ENCODE measurements at places on chromosomes 6 and 20. TPM values are rescaled to one million over a fixed set of nuclear protein-coding genes. Genes with fewer than 3 reads are reported as not detected.

DNA sequence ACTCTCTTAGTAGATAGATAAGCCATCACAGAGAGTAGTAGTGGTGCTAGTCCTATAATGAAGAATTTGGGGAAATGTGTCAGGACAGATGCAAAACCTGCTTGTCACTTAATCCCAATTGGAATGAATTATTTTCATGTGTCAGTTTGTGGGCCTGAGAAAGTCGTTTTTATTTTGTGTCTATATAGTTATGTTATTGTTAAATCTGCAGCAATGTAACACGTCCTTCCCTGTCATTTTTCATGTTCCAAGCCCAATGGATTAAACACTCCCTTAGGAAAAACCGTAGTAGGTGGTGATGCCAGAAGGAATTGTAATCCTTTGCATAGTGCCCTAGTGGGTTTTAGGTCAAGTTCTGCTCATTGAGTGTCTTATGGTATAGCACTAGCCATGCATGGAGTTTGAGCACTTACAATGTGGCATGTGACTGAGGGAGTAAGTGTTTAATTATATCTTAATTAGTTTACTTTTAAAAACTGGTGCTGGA is 105.9 kb upstream of the PRSS16 start:
- no peak for DNase-seq
- no peaks in the 10 kb centered on the region for H3K4me1 ChIP-seq
- H3K27me3 ChIP-seq = peaks cover 7% of the 10 kb centered on the region
- no peak overlapping the region for H3K27ac ChIP-seq
- H3K4me3 ChIP-seq = no peak overlapping the region

DNA sequence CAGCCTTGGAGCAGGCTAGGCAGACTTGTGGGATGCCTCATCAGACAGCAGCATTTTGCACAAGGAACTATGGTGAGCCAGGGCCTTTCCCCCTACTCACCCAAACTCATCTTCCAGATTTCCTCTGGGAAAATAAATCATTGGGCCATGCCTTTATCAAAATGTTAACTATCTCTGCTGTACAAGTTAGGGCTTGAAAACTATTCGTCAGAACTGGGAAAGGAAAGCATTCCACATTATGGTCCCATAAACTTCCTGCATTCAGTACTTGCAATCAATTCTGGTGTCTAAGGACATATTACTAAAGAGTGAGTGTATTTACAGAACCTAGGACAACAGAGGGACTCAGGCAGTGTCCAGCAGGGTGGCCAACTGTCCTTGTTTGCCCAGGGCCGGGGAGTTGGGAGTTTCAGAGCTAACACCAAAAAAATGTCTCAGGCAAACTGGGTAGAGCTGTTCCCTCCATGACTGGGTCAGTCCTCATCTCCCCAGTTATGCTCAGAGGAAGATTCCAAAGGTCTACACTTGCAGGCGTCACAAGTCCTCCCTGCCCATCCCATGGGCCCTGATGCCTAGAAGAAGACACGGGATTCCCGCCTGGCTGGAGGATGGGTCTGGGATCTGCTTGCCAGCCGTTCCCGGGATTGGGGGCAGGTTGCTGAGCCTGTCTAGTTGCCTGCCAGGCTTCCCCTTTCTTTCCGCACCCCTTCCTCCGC is 72.2 kb downstream of the SLC22A3 start:
- H3K27ac ChIP-seq = no peak overlapping the region
- H3K36me3 ChIP-seq = peaks cover 7% of the 10 kb centered on the region
- no peaks in the 10 kb centered on the region for H3K4me1 ChIP-seq

TNF gene
- total RNA-seq = 0.34 TPM

- no peaks in the 10 kb centered on the region for H3K27me3 ChIP-seq
- peak overlapping the region; percentile 63 for H3K4me3 ChIP-seq
- DNase-seq = no peak
- peaks cover 3% of the 10 kb centered on the region for H3K4me1 ChIP-seq
Observed at GRCh38 chr6:151689499-151690201, 117.8 kb upstream of the ESR1 start.

MTFR2 gene
- total RNA-seq = not detected

All from psoas muscle (tissue), 8 donors.